ENCODE measurements at places on chromosomes 3 and 15.

DNA sequence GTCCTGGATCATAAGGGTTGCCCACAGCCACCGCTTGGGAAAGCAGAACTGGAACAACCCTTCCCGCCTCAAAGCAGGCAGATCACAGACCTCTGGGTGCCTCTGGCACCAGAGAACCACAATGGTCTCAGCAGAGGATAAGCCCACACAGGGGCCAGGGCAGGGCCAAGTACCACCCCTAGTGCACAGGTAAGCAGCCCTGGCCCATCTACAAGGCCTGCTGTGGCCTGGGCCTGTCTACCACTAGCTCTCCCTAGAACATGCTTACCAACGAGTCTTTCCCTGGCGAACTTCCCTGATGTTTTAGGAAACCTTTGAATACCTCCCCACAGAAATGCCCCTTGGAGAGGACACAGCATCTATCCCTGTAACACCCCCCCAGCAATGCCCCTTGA is 28.3 kb downstream of the TNK2 start:
- no peak for DNase-seq

GRCh38 chr15:44296625-44297524 is 8.4 kb downstream of the GOLM2 start:
- DNase-seq: no peak

GRCh38 chr15:35305946-35306345 is 220.9 kb upstream of the NANOGP8 start:
- no peak for DNase-seq

DNA sequence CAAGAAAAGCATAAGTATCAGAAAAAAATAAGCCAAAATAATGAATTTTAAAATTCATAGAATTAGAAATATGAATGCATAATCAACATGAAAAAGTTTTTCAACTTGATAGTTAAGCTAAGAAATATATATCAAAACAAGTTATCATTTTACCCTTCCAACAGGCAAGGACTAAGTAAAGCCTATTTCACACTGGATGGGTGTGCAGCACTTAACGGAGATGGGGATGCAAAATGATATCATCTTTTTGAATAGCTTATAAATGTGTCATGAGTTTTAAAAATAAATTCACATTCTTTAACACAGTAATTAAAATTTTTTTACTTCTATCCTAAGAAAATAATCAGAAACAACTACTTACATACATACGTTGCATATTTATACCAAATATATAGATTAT is 20.9 kb downstream of the PIK3R4 start:
- DNase-seq: no peak

DNA sequence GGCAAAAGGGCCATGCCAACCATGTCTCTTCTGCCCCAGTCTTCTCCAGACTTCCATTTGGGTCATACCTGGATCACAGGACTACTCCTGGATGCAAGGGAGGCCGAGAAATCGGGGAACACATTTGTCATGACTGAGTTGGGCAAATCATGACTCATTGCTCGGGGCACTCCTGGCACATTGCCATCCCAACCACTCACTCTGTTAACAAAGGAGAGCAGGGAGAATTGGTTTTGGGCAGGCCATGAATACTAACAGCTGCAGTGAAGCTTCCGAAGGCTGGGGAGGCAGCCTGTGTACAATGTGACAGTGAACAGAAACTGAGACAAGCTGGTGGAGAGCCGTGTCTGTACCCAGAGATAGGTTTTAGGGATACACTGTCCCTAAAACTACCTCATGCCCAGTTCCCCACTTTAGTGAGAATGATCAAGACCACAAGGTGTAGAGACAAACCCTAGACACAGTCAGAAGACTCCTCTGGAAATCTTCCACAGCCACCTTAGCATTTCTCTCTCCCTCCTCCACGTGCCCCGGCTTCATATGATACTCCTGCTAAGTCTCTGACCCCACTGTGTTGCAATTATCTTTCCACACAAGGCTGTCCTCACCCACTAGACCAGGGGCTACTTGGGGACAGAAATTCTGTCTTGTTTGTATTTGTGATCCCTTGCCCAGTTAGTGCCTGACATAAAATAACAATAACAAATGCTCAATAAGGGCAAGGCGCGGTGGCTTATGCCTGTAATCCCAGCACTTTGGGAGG is 10.5 kb upstream of the BUB1B start:
- DNase-seq: no peak

Measured in CD4-positive, alpha-beta T cell treated with Interleukin-15 for 4 hours (primary cell).